NCI-H2171 treated with DMSO at 0.1 percent for 48 hours (cell line): ENCODE measurements at places on chromosomes 1 and 21.

- peak; percentile 15 for DNase-seq
Observed at GRCh38 chr1:118783095-118783758, 204.9 kb downstream of the TBX15 start.

GRCh38 chr1:79497193-79497773 is 490.8 kb upstream of the ADGRL4 start:
- peak; percentile 24 for DNase-seq

GRCh38 chr1:173865468-173866164 is 2.2 kb downstream of the GAS5 start:
- no peak for DNase-seq

- DNase-seq = no peak
Observed at GRCh38 chr1:109659145-109659544, 3.2 kb downstream of the GSTM4 start.

DNA sequence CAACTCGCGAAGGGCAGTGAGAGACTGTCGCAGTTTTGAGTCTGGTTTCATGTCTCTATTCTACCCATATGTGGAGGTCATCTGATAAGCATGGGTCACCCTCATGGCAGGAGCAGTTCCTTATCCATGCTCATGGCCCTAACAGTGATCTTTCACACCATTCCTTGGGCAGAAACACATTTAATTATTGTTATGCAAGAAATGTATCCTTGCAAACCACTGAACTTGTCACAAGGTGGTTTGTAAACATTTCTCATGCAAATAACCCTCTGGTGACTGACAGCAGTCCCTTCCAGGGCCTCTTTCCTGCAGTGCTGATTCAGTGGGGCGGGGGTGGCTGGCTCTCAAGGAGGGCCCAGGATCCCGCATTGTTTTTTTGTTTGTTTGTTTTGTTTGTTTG is 421.4 kb upstream of the RUNX1 start:
- DNase-seq = no peak

- DNase-seq = no peak
Observed at GRCh38 chr21:28893687-28894086, 99.0 kb downstream of the LTN1 start.

DNA sequence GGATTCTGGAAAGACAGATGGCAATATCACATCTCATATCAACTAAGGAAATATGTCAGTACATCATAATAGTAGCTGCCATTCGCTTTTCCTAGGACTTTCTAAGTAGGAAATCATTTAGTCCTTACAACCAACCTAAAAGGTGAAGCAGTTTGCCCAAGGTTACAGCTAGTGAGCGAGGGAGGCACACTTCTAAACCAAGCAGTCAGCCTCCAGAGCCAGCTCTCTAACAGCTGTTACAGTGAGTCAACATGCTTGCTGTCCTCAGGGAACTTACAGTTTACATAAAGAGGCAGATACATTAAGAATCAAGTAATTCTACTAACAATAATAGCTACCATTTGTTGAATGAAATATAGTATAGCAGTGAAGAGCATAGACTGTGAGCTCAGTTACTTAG is 57.1 kb downstream of the GIPC2 start:
- no peak for DNase-seq

DNA sequence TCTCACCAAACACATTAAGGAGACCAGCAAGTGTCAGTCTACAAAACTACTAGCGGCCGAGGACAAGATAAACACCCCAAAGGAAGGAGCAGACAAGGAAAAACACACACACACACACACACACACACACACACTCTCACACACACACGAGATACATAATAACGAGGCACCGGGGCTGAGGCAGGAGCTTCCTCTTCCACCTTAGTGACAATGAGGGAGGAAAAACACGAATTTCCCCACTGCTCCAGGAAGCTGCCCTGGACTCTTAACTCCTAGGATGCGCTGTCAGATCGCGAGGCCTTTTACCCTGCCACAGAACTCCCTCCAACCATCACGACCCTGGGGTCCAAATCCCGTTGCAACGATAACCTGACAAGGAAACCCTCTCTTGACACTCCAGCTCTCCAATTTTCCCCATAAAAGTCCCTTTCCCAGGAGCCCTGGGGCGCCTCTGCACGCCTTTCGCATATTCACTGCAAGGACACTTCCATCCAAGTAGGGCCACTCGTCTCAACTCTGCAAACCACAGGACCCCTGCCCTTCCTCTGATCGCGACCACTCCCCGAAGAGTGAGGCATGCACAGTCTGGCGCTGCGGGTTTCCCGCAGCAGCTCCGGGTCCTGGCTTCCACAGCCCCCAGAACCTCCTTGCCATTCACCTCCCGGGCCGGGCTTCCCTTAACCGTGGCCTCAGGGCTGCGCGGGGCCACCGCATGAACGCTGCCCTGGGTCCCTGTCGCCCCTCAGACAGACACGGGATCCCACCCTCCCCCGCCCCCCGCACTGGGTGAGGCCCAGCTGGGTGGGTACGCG is 581 bp downstream of the ETV3 start:
- no peak for DNase-seq

GRCh38 chr1:108130794-108131193 is 69.3 kb downstream of the SLC25A24 start:
- DNase-seq = no peak
